CD4-positive, alpha-beta T cell treated with Interleukin-21 for 1 hour (primary cell): ENCODE measurements at places on chromosomes 16 and 17.

DNA sequence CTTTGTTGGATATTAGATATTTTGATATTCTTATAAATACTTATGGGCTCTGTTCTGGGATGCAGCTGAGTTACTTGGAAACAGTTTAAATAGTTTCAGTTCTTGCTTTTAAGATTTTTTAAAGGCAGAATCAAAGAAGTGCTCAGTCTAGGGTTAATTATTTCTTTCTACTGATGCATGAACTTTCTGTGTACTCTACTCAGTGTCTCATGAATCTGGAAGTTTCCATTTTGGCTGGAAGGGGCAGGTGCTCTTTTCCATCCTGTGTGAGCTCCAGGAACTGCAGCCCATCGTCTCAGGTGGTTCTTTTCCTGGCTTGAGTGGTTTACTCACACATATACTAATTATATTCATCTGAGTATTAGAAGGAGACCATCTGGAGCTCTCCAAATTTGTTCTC is 61.1 kb upstream of the CPHXL start:
- DNase-seq = no peak

- DNase-seq = no peak
Observed at GRCh38 chr16:70407811-70408274, 31.1 kb downstream of the ST3GAL2 start.

DNA sequence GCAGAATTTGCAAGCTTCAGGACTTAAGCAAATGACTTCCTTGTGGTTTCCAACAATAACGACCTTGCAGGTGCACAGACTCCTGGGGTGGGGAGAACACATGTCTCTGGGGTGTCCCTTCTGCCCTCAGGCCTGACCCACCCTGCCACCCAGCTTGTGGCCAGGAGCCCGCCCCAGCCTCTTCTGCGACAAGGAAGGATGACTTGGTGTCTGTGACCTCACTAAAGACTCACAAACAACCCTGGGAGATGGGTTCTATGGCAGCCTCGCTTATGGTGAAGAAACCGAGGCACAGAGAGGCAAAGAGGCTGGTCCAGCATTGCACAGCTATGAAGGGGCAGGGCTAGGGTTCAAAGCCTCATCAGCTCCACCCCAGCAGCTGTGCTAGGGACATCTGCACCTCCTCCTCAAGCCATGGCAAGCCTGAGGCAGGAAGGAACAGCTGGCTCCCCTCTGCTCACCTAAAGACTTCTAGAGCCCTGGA is 2.6 kb downstream of the ATP2A3 start:
- DNase-seq = peak; percentile 23

- DNase-seq = no peak
Observed at GRCh38 chr17:48153691-48154358, 46.3 kb downstream of the SNX11 start.

DNA sequence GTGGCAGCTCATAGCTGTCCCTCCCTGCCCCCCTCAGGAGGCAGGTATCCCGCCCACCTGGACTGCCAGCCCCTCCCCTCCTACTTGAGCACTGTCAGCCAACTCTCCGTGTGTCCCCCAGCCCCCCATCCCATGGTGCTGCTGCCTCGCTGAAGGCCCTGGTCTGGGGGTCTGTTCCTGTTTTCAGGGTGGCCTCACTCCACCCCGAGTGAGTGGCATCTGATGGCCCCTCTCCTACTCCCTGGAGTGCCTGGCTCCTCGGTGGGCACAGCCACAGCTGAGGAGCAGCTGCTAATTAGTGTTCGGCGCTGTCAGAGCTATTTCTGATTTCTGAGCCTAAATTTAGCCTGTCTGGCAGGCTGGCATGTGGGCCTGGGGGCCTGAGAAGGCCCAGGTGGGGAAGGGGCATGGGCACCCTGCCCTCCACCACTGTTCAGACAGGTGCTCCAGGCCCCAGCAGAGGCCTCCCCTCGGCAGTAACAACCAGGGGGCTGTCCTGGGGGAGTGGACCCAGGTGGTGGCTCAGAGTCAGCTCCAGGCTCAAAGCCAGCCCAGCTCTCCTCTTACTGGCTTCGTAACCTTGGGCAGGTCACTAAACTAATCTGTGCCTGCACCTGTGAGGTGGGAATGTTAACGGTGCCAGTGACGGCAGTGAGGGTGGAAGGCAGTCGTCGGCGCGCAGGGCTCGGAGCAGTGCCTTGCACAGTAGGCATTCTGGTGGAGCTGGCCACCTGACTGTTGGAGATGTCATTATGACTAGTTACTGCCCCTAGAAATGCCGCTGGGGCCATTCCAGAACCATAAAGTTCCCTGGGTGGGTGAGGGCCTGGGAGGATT is 6.5 kb downstream of the FMNL1 start:
- DNase-seq = peak; percentile 35

- no peak for DNase-seq
Observed at GRCh38 chr16:77787452-77787851, 912 bp upstream of the VAT1L start.

GRCh38 chr16:81767987-81768592 is 11.0 kb upstream of the PLCG2 start:
- no peak for DNase-seq

DNA sequence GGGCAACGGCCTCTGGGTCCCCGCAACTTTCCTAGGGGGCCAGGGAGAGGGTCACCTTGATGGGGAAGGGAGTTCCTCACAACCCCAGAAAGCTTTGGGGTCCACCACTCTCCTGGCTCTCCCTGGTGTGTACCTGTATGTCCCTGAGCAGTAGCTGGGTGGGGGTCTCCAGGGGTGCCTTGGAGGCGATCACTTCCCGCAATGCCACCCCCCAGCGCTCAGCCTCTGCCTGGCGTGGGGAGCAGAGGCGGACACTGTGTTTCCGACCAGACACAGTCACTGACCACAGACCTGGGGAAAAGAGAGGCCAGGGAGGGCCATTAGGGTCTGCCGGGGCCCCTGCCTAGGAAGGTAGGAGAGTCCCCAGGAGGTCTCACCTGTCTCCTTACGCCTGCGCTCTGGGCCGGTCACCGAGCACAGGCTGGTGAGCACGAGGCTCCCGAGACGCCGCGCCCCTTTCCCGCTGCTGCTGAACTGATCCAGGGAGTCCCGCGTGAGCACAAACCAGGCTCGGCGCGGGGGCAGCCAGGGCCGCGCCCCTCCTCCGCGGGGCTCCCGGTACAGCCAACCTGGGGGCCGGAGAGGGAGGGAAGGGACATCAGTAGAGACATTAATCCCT is 3.4 kb downstream of the PLEKHH3 start:
- DNase-seq = no peak

DNA sequence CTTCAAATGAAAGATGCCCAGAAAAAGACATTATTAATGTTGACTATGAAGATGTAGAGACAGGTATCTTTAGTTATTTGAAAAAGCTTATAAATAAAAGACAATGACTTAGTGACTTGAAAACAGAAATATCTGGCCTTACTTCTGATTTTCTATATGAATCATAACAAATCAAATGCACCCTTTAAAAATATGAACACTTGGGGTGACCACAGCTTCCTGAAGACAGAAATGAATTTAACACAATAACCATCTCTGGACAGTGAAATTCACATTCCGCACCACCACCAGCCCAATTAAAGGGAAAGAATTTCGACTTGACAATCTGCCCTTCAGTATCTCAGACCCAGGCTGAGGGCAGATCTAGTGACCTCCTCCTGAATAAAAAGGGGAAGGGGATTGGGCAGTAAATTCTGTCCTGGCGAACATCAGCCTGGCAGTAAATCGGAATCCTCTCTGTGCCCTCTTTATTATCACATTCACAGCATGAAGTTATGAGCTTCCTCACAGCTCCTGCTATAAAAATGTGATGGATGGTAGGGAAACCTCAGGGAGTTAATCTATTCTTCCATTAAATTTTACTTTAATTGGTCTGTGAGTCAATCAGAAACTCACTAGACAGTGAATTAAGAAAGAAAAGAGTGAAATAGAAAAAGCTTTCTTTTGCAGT is 131.5 kb downstream of the SNX11 start:
- DNase-seq = no peak

GRCh38 chr16:56275076-56275475 is 83.8 kb downstream of the GNAO1 start:
- no peak for DNase-seq

DNA sequence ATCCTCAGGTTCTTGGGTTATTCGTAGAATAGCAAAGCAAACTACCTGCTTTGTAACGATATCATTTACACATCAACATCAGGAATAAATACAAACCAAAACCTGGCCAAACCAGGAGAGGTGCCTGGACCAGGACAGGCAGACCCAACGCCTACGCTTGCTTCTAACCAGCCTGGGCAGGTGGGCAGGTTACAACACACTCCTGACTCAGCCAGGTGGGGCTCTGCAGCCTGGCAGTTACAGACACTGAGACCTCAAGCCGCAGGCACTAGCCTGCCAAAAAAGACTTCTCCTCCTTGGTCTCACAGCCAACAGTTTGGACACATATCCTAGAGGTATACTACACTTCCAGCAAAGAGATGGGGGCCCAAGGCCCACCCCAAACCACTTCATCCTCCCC is 14.0 kb downstream of the ANKRD11 start:
- no peak for DNase-seq

DNA sequence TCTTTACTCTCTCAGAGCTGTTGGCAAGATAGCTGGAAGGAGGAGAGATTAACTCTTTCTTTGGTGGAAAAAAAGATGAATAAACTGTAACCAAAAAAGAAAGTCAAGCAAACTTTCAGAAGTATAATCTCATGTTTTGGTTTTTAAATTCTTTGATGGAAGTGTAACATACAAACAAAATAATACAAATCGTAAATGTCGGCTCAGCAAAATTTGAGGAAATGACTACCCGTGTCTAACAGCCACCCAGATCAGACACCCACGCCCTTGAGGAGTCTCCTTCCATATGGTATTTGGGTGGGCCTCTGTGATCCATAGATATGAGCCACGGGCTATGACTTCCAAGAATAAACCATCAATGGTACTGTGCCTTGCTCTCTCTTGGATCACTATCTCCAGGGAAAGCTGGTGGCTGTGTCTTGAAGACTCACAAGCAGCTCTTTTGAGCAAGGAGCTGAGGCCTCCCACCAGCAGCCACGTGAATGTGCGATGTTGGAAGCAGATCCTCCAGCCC is 9.6 kb upstream of the CD300C start:
- no peak for DNase-seq

GRCh38 chr16:76784530-76784929 is 406.5 kb upstream of the MON1B start:
- no peak for DNase-seq

DNA sequence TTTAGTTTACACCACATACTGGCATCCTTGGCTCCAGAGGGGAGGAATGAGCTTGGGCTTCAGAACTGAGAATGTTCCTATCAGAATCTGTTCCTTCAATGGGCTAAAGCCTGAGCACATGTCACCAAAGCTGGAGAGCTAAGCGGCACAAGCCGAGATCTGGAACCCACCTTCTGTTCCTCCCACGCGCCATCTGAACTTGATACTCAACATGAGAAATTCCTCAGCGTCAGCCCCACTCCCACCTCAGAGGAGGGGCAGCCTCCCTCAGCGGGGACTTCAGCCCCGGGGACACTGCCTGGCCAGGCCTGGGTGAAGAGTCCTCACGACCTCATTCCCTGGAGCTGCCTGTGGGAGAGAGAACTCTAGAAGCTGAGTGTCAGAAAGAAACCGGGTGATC is 22.8 kb upstream of the SLC47A1 start:
- no peak for DNase-seq

DNA sequence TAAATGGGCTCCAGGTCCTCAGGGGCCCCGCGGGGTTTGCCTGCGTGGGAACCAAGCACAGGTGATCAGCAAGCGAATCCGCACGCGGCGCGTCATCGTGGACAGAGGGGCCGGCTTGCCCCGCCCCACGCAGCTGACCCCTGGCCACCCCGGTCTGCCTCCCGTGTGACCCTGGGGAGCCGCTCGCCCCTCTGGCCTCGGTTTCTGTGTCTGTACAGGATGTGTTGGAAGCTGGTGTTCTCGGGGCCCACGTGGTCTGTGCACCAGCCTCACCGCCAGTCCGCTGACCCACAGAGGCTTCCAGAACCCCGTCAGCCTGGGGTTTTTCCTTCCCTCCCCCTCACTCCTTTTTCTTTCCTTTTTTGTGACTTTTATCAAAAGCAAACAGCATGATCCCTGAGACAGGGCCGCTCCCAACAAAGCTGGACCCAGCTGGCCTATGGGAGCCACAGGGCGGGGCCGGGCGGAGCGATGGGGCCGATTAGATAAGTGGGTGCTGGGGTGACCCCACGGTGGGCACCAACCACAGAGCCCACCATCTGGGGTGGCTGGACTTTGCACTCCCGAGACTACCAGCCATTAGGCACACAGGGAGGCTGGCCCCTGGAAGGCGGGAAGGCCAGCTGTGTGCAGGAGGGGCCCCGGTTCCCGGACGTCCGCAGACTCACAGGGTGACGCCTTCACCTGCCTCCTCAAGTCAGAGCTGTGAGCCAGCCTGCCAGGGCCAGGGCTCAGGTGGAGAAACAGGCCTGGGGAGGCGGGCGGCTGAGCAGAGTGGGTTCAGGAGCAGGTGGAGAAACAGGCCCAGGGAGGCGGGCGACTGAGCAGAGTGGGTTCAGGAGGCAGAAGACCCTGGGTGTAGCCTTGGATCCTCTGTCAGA is 56.0 kb downstream of the ZFPM1 start:
- no peak for DNase-seq
